ENCODE measurements at places on chromosomes 12 and 14.

- no peak for DNase-seq
Observed at GRCh38 chr12:55727643-55728185, 1.1 kb downstream of the CD63 start.

- DNase-seq = no peak
Observed at GRCh38 chr12:74317078-74317601, 220.5 kb upstream of the ATXN7L3B start.

DNA sequence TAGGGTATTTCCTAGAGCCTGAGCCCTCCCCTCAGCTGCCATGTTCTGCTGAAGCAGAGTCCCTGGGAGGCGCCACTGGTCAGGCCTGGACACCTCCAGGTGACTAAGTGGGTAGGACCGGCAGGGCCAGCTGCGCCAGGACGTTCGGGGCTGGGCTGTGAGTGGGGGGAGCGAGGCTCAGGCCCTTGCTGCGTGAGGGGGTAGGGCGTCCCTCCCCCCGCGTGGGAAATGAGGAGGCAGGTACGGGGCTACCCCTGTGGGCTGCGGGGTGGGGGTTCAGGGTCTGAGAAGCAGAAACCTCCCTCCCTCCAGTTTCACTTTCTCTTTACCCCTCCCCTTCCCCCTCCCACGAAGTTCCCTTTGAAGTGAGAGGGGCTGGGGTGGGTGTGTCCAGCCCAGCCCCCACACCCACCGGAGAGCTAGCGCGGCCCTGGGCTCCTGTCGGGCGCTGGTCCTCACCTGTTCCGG lies 22.1 kb upstream of the KIF26A start:
- DNase-seq = no peak

- no peak for DNase-seq
Observed at GRCh38 chr14:66247662-66248193, 238.4 kb upstream of the CCDC196 start.

- DNase-seq = no peak
Observed at GRCh38 chr12:89976866-89977265, 268.2 kb upstream of the ATP2B1 start.

DNA sequence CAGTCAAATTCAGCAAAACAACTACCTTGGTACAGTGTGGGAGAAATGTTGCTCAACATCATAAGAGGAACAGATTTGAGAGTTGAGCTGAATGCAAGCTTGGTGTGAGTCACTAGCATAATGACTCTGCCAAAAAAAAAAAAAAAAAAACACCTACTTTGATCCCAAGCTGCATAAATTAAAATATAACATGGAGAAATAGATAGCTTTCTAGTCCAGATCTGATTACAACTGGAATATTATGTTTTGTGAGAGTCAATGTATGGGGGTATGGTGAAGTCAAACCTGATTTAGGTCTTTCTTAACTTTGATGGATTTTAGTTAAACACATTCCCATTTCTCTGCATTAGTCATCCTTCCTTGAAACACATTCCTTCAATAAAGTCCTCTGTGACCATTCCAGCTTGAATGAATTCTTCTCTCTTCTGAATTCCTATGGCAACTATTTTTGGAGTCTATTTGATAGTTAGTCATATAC lies 188.1 kb downstream of the SLC5A8 start:
- no peak for DNase-seq

GRCh38 chr12:96187956-96188355 lies 6.2 kb upstream of the ELK3 start:
- DNase-seq = no peak

DNA sequence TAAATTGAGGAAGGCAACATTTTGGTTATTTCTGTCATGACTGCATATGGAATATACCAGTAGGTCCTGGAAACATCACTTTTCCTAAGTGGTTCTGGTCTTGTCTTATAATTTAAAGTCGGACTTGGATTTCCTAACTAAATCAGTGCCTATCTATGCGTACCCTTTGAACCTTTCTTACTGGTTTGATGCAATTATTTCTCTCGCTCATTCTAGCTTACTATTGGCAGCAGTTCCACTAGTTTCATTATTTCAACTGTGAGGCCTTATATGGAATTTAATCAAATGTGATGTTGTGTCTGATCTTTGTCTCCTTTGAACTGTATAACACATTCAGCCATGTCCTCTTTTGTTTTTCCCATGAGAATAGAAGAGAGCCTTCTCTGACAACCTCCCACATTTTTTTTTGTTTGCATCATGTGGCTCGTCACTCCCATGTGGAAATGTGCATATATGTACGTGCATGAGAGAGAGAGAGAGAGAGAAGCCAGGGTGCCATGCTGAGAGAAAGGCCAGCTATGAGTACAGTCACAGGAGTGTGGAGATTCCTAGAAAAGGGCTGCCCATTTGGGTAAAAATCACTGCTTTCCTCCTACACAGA lies 48.0 kb downstream of the AKAP6 start:
- no peak for DNase-seq

GRCh38 chr12:94500831-94501567 lies 41.3 kb upstream of the CEP83 start:
- no peak for DNase-seq

DNA sequence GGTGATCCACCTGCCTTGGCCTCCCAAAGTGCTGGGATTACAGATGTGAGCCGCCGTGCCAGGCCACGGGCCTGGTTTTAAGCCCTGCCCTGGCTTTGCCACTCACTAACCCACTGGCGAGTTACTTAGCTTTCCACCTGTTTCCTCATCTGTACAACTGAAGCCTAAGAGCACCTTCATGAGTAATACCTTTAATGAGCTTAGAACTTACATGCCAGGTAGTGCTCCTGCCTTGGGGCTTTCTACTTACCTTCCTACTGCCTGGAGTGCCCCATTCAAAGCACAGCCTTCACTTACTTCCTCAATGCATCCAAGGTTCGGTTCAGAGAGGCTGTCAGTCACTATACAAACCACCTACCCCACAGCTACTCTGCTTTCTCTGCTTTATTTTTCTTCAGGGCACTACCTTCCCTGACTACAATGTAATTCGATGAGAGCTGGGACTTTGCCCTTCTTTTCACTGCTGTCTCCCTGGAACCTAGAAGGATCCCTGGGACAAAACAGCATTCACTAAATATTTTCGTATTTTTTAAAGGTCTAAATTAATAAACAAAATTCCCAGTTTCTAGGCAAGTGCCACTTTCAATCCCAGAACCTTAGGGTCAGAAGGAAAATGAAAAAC lies 13.8 kb downstream of the ZCCHC8 start:
- DNase-seq = no peak

DNA sequence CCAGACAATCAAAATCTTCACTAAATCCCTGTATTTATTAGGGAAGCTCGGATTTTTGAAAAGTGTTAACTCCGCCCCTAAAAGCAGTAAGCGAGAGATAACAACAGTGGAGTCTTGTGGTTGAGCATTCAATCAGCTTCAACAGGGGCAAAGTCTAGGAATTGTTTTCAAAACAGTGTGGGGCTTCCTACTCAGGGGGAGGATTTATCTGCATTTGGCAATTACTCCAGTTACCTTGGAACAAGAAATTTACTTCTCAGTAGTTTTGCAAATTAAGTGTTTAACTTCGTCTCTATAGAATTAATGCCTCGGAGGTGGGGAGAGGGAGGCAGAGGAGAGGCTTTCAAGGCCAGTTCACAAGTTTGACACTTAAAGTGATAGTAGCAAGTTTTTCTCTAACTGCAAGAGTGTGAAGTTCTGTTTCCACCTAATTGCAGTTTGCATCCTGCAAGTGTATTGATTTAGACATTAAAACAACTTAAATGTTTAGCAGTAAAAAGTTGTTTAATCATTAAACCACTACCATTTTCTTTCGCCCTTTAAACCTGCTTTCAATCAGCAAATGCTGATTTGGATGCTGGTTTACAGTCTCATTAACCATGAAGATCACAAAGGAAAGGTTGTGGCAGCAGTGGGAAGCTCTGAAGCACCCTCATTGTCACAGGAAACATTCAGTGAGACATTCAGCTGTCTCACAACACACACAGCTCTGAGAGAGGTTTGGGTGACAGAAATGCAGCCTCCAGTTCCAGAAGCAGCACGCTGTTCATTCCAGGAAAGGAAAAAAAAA lies 102.0 kb downstream of the HMGA2 start:
- DNase-seq = no peak

- no peak for DNase-seq
Observed at GRCh38 chr12:108611884-108612415, 14.1 kb upstream of the TMEM119 start.

GRCh38 chr12:103586132-103586531 lies 941 bp upstream of the STAB2 start:
- no peak for DNase-seq

- no peak for DNase-seq
Observed at GRCh38 chr14:104986487-104987164, 1.0 kb downstream of the CLBA1 start.

- no peak for DNase-seq
Observed at GRCh38 chr12:71134405-71134804, 23.4 kb downstream of the TSPAN8 start.

GRCh38 chr12:11202811-11203210 lies 16.1 kb upstream of the TAS2R42 start:
- no peak for DNase-seq

DNA sequence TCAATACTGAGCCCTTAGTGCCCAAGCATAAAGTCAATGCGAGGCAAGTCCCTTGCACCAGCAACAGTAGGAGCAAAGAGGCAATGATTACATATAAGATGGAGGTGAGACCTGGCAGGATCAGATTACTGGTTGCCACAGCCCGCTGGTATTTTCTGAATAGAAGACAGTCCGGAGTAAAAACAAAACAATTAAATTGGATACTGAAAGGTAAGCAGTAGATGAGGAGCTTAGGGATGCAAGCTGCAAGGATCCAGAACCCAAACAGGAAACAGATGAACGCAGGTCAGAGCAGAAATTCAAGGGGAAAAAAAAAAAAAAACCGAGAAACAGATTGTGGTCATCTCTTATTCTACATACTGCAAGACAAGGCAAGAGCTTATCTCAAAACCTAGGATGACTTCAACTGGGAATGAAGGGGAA lies 119.6 kb downstream of the MED13L start:
- DNase-seq = no peak

DNA sequence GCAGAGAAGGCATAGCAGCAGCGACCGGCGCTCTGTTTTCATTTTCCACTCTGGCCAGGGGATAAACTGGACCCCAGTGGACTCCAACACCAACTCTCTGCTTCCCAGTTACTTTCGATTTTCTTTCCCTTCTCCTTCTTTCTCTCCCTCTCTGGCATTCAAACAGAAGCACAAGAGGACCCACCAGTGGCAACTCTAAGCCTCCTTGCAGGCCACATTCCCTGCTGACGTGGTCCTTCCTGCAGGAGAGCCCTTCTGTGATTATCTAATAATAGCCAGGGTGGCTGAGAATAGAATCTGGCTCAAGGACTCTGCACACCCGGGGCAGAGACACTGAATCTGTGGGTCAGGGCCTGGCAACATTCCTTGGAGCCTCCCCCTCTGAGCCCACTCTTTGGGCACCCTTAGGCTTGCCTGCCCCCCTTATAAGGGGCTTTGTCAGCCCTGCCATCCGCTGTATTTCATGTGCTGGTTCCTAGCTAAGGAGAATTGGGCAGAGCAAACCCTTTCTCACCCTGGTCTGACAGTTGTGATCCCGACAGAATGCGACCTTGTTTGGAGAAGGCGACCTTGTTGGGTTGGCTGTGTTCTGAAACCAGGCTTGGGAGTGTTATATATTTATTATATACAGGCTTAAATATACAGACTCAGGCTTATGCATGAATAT lies 8.2 kb upstream of the HOXC6 start:
- DNase-seq = no peak

GRCh38 chr12:56146492-56147460 lies 5.6 kb upstream of the MYL6B start:
- DNase-seq = no peak

GRCh38 chr14:103444837-103445524 lies 59.8 kb downstream of the MARK3 start:
- DNase-seq = no peak

DNA sequence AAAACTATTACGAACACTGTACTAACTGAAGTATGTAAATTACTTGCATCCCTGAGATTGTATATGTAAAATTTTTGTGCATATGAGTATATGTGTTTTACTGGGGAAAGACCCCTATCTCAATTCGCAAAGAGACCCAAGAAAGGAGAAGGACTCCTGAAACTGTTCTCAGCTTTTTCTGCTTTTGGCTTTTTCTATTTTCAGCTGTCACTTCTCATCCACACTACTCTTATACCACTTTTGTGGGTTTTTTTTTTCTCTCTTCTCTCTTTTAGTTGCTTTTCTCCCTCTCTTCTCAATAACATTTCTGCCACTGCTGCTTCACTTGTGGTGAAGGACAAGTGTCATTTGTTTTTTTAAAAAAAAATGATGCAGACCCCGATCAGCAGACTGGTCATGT lies 39.8 kb downstream of the NIN start:
- DNase-seq = no peak

DNA sequence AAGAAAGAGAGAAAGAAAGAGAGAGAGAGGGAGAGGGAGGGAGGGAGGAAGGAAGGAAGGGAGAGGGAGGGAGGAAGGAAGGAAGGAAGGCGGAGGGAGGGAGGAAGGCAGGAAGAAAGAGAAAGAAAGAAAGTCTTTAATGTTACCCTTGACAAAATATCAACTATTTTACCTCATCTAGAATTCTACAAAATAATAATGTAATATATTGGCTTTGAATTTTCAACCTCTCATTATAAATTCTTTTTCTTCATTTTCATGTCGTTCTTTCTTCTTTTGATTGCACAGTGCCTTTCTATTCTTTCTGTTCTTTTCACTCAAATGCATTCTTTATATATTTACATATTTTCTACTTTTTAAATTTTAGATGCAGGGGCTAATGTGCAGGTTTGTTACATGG lies 59.5 kb upstream of the GARIN2 start:
- no peak for DNase-seq

GRCh38 chr12:15131431-15131830 lies 89.8 kb downstream of the RERG start:
- no peak for DNase-seq

DNA sequence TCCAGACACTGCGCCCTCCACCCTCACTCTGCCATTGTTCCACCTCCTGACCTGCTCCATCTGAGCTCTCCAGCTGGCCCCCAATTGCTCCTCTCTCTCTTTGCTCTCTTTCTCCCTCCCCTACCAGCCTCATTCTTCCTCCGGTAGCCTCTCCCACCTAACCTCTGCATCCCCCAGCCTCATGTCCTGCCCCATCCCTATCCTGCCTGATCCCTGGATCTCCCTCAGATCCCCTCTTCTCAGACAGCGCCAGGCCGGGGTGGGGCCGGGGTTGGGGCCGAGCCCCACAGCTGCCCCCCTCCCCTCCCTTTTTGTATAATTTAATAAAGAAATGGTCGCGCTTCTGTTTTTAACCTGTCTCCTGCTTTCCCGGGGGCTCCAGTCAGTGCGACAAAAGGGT lies 1.7 kb upstream of the LAG3 start:
- no peak for DNase-seq

DNA sequence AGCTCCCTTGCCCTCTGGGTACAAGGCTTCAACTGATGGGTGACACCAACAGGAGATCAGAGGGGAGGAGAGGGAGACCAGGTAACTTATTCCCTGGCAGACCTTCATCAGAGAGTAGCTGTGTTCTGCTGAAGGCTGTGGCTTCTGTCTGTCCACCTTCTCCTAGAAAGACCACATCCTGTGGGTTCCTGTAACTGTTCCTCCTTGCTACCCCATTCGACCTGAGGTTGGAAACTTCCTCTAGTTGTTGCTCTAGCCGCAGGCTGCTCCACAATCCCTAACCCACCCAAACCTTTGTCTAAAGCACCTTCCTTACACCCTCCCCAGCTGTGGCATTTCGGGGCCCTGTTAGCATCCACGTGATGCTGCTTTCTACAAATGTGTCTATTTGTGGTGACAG lies 454.2 kb downstream of the DPF3 start:
- no peak for DNase-seq
